ENCODE measurements at places on chromosomes 6 and 20. TPM values are rescaled to one million over a fixed set of nuclear protein-coding genes. Genes with fewer than 3 reads are reported as not detected.
A peak's percentile ranks its signal among the peaks of the same experiment; 100 is the strongest.

ACTL10 gene
- total RNA-seq, result not detected

VSX1 gene
- total RNA-seq, result not detected

GRM4 gene
- total RNA-seq, result 2.6 TPM

COL21A1 gene
- 1.2 TPM for total RNA-seq

STMND1 gene
- not detected for total RNA-seq

CDSN gene
- not detected for total RNA-seq

RNF182 gene
- 2.7 TPM for total RNA-seq

- no peaks in the 10 kb centered on the region for H3K36me3 ChIP-seq
- no peaks in the 10 kb centered on the region for H3K27me3 ChIP-seq
- H3K27ac ChIP-seq, result no peak overlapping the region
- peak; percentile 46 for DNase-seq
- H3K4me1 ChIP-seq, result peaks cover 5% of the 10 kb centered on the region
Measured at GRCh38 chr20:40251284-40251932, 437.6 kb downstream of the MAFB start.

DNA sequence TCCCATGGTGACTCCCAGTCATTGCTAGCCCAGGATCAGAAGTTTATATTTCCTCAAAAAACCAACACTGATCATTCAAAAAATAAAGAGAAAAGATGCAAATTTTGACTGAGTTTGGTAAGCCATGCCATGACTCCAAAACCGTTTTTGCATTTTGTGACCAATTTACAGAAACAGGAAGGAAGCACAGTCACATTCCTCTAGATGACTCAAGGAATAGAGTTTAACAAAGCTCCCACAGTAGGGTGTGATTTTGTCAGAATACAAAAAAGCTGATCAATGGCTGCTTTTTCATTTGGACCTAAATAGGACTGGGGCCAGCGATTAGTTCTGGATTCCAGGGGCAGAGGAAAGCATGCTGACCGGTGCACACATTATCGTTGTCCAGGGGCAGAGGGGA lies 179.4 kb upstream of the AFDN start:
- H3K36me3 ChIP-seq, result peaks cover 6% of the 10 kb centered on the region
- no peak for DNase-seq
- H3K27me3 ChIP-seq, result peaks cover 7% of the 10 kb centered on the region
- peak overlapping the region; percentile 34 for H3K4me3 ChIP-seq

DNA sequence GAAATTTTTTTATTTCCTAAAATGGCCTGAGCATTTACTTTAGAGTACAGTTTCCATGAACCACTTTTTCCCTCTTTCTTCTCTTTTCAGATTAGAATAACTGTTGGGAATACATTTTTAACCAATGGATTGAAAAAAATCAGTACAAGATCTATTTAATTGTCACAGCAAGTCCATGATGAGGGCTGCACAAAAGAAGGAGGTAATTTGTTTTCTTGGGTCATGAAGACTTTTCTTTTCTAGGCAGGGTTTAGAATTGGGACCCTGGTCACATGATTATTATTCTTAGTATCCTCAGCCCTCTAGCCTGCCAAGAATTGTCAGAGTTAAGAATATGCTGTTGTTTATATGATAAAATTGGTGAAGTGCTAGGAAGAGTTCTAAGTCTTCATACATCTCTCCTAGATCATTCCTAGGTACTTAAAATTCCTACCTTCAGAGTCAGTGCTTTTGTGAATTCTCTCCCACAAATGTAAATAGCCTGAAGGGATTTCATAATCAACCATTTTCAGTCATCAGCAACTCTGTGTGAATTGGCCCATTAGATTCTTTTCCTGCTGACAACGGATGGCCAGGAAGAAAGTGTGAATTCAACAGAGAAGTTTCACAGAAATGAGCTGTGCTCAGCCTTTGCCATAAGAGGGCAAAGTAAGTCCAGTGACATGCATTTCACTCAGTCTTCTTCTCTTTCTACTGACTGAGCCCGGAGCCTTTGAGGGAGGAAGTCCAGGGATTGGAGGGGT lies 32.4 kb upstream of the TPBG start:
- H3K36me3 ChIP-seq, result no peaks in the 10 kb centered on the region
- no peaks in the 10 kb centered on the region for H3K4me1 ChIP-seq
- H3K4me3 ChIP-seq, result no peak overlapping the region
- no peaks in the 10 kb centered on the region for H3K27me3 ChIP-seq

GRCh38 chr6:75215291-75215690 lies 9.4 kb upstream of the COL12A1 start:
- no peaks in the 10 kb centered on the region for H3K36me3 ChIP-seq
- no peak overlapping the region for H3K27ac ChIP-seq
- H3K4me3 ChIP-seq, result no peak overlapping the region
- no peak for DNase-seq
- no peaks in the 10 kb centered on the region for H3K4me1 ChIP-seq
- H3K27me3 ChIP-seq, result peaks cover 4% of the 10 kb centered on the region

DNA sequence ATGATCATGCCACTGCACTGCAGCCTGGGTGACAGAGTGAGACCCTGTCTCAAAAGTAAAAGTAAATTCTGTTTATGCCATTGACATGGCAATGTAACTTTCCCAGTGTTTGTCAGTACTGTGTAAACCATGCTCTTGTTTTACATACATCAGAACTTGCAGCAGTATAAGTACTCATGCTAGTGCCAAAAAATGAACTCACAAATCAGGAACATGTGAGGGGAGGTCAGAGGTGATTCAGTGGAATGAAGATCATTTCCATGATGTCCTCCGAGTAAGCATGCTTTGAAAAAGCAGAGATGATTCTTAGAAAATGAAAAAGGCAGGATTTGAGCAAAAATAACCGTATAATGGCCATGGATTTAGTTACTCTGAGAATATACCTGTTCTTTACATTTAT lies 81.9 kb downstream of the ANKS1A start:
- no peak overlapping the region for H3K4me3 ChIP-seq
- DNase-seq, result no peak
- H3K27me3 ChIP-seq, result peaks cover 1% of the 10 kb centered on the region
- H3K27ac ChIP-seq, result no peak overlapping the region
- H3K4me1 ChIP-seq, result peaks cover 2% of the 10 kb centered on the region

GRCh38 chr6:34243901-34244884 lies 4.6 kb downstream of the SMIM29 start:
- H3K27me3 ChIP-seq, result peaks cover 5% of the 10 kb centered on the region
- H3K27ac ChIP-seq, result peak overlapping the region; percentile 5
- H3K4me1 ChIP-seq, result peaks cover 4% of the 10 kb centered on the region
- H3K36me3 ChIP-seq, result peaks cover 26% of the 10 kb centered on the region
- H3K4me3 ChIP-seq, result no peak overlapping the region

- DNase-seq, result no peak
- no peak overlapping the region for H3K27ac ChIP-seq
- no peaks in the 10 kb centered on the region for H3K27me3 ChIP-seq
- no peaks in the 10 kb centered on the region for H3K36me3 ChIP-seq
Measured at GRCh38 chr20:52867305-52867704, 104.9 kb upstream of the TSHZ2 start.

GRCh38 chr6:125764121-125764671 lies 14.8 kb downstream of the HEY2 start:
- H3K27ac ChIP-seq, result peak overlapping the region; percentile 91
- DNase-seq, result no peak
- no peak overlapping the region for H3K4me3 ChIP-seq
- peaks cover 15% of the 10 kb centered on the region for H3K36me3 ChIP-seq

DNA sequence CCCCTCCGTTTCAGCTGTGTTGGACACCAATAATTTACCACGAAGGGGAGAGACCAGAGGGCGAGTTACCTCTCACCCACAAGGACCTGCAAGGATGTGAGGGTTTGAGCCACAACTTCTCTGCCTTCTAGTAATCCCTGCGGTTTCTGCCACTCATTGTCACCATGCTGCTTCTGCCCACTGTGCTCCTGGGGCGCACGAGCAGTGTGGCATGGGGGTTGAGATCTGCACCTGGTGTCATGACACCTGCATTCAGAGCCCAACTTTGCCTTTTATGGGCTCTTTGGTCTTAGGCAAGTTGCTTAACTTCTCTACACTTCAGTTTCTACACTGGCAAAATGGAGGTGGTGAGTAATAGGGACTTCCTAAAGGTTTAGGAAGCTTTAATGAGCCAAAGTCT lies 84.9 kb downstream of the SOBP start:
- no peaks in the 10 kb centered on the region for H3K36me3 ChIP-seq
- peaks cover 6% of the 10 kb centered on the region for H3K4me1 ChIP-seq
- H3K4me3 ChIP-seq, result no peak overlapping the region
- no peak for DNase-seq

DNA sequence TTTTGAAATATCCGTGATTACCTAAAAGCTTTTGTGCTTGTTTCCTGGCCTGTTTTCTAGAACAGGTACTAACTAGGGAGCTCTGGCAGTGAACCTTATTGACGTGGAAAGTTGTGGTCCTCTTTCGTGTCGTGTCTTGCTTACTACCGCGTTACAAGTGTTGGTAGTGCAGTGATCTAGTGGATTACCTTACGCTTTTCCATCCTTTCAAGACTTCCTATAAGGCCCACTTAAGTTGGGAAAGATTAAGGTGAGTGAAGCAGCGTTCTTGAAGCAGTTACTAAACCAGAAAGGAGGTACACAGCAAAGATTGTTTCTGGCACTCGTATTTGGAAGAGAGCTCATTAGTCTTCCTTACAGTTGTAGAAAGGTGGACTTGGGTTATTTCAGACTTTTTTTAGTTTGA lies 1.9 kb downstream of the PNRC1 start:
- peaks cover 20% of the 10 kb centered on the region for H3K4me1 ChIP-seq
- no peak for DNase-seq
- H3K36me3 ChIP-seq, result peaks cover 33% of the 10 kb centered on the region
- H3K27ac ChIP-seq, result peak overlapping the region; percentile 84
- peak overlapping the region; percentile 94 for H3K4me3 ChIP-seq

DNA sequence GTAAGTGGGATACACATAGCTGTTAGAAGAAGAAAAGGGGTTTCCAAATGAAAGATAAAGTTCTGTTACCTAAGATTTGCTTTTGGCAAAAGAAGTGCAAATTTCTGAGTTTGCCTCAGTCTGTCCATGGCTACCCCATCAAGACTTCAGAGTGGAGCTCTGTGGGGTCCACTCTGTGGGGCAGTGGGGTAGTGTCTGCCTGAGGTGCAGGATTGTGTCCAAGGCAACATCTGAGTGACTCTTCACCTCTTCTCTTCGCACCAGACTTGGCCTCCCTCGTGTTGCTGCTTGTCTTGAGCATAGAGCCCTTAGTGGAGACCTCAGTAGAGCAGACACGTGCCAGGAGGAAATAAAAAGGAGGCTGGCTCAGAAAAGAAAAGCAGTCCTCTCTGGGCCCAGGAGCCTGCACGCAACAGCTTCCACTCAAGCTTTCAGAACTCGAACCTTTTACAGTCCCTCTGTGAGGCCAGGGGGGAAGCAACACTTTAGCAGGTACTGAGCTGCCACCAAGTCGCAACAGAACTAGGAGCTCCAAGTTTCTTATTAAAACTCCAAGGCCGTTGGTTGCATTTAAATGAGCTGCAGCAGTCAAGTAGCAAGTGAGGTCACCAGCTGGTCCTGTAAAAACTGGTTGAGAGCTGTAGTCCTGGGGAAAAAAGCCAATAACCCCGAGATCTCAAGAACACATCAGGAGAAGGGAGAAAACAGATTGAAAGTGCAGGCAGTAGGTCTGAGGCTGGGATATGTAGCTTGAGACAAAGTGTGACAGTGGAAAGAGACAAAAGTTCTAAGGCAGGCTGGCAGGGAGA lies 413.5 kb downstream of the CDC5L start:
- DNase-seq, result no peak
- no peaks in the 10 kb centered on the region for H3K27me3 ChIP-seq

- DNase-seq, result no peak
- H3K4me3 ChIP-seq, result no peak overlapping the region
- H3K36me3 ChIP-seq, result peaks cover 5% of the 10 kb centered on the region
- no peak overlapping the region for H3K27ac ChIP-seq
- peaks cover 9% of the 10 kb centered on the region for H3K27me3 ChIP-seq
Measured at GRCh38 chr6:170445487-170445886, 107.6 kb downstream of the PSMB1 start.

DNA sequence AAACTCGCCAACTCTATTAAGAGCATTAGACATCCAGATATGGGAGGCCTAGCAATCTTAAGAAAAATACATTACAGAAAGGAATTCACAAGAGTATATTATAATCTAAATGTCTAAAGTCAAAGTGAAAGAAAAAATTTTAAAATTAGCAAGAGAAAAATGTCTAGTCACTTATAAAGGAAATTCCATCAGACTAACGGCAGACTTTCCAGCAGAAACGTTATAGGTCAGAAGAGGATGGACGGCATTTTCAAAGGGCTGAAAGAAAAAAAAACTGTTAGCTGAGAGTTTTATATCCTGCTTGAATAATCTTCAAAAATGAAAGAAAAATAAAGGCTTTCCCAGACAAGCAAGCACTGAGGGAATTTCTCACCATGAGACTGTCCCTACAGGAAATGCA lies 269.0 kb downstream of the HDGFL1 start:
- no peak overlapping the region for H3K4me3 ChIP-seq
- no peak overlapping the region for H3K27ac ChIP-seq
- peaks cover 6% of the 10 kb centered on the region for H3K36me3 ChIP-seq

DNA sequence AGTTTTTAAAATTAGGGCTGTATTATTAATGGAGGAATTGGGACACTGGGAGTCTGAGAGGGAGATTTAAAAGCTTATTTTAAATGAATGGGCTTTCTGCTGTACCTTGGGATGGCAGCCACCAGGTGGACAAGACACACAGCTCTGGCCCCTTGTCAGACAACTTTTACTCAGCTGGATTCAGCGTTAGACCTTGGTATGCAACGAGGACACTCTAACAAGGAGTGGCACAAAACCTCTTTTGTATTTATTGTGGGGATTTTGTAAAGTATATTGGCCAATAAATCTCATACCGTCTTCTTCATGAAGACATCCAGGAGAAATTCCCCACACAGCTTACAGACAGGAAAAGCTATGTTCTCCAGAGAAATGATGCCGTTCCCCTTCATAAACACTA lies 105.7 kb downstream of the LCA5 start:
- H3K4me3 ChIP-seq, result no peak overlapping the region
- H3K27ac ChIP-seq, result no peak overlapping the region
- DNase-seq, result no peak
- H3K36me3 ChIP-seq, result no peaks in the 10 kb centered on the region

- no peaks in the 10 kb centered on the region for H3K36me3 ChIP-seq
- H3K27me3 ChIP-seq, result peaks cover 4% of the 10 kb centered on the region
- no peak overlapping the region for H3K4me3 ChIP-seq
- no peak overlapping the region for H3K27ac ChIP-seq
- no peak for DNase-seq
Measured at GRCh38 chr20:62737271-62737811, 28.7 kb downstream of the NTSR1 start.

- no peaks in the 10 kb centered on the region for H3K36me3 ChIP-seq
- H3K4me3 ChIP-seq, result no peak overlapping the region
- no peak overlapping the region for H3K27ac ChIP-seq
- DNase-seq, result no peak
- H3K4me1 ChIP-seq, result no peaks in the 10 kb centered on the region
- no peaks in the 10 kb centered on the region for H3K27me3 ChIP-seq
Measured at GRCh38 chr20:7189231-7189630, 421.7 kb downstream of the BMP2 start.
